ENCODE measurements at places on chromosomes 6 and 20. TPM values are rescaled to one million over a fixed set of nuclear protein-coding genes. Genes with fewer than 3 reads are reported as not detected.

DNA sequence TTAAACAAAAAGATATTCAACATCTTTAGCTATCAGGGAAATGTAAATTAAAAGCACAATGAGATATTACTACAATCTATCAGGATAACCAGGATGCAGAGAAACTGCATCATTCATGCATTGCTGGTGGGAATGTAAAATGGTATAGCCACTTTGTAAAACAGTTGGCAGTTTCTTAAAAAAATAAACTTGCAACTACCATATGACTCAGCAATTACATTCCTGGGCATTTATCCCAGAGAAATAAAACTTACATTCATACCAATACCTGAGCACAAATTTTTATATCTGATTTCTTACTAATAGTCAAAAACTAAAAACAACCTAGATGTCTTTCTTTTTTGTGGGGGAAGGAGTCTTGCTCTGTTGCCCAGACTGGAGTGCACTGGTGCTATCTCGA, 190.3 kb upstream of the TAB2 start:
- no peaks in the 10 kb centered on the region for H3K27me3 ChIP-seq
- no peak overlapping the region for H3K27ac ChIP-seq
- no peak for DNase-seq
- H3K4me1 ChIP-seq, result peaks cover 10% of the 10 kb centered on the region
- H3K4me3 ChIP-seq, result no peak overlapping the region

- H3K27ac ChIP-seq, result no peak overlapping the region
- no peaks in the 10 kb centered on the region for H3K36me3 ChIP-seq
Measured at GRCh38 chr6:137230547-137230946, 11.4 kb upstream of the IFNGR1 start.

Gene TFAP2C
- total RNA-seq, result 1.8 TPM

- H3K27me3 ChIP-seq, result no peaks in the 10 kb centered on the region
- no peak overlapping the region for H3K27ac ChIP-seq
- H3K4me3 ChIP-seq, result no peak overlapping the region
- no peaks in the 10 kb centered on the region for H3K4me1 ChIP-seq
Measured at GRCh38 chr6:13787137-13787536, 27.2 kb downstream of the MCUR1 start.

DNA sequence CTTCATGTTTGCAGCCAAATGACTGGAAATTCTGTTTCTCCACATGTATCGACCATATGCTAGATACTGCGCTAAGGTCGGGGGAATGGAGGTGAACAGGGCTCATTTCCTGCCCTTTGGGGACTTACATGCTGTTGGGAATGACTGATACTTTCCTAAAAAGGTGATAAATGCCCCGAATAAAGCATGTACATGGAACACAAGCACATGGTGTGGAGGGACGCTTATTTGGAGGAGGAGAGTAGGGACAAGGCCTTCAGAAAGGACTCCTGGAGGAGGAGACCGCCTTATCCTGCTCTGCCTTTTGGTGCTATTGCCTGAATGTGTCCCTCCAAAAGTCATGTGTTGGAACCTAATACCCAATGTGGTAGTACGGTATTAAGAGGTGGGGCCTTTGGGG, 344.5 kb downstream of the PRL start:
- no peak for DNase-seq
- H3K4me3 ChIP-seq, result no peak overlapping the region
- H3K36me3 ChIP-seq, result no peaks in the 10 kb centered on the region
- H3K27ac ChIP-seq, result peak overlapping the region; percentile 62
- H3K4me1 ChIP-seq, result no peaks in the 10 kb centered on the region
- no peaks in the 10 kb centered on the region for H3K27me3 ChIP-seq

Gene CYP24A1
- not detected for total RNA-seq

DNA sequence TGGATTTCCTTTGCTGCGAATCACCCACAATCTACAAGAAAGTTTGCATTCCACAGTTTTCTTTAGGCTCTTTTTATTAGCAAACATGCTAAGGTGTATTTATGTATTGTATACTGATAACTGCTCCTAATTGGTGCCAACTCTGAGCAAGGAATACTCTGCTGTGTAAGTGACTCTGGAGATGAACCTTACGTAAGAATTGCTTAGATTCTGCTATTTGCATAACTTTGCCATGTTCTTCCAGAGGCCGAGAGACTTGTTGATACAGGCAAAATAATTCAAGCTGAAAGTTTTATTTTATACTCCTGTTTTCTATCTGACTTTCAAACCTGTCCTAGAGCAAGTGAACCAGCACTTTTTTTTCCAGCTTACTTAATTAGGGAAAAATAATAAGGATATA, 461.3 kb downstream of the GJA1 start:
- H3K36me3 ChIP-seq, result no peaks in the 10 kb centered on the region
- H3K27me3 ChIP-seq, result no peaks in the 10 kb centered on the region
- no peaks in the 10 kb centered on the region for H3K4me1 ChIP-seq
- no peak for DNase-seq
- no peak overlapping the region for H3K4me3 ChIP-seq

DNA sequence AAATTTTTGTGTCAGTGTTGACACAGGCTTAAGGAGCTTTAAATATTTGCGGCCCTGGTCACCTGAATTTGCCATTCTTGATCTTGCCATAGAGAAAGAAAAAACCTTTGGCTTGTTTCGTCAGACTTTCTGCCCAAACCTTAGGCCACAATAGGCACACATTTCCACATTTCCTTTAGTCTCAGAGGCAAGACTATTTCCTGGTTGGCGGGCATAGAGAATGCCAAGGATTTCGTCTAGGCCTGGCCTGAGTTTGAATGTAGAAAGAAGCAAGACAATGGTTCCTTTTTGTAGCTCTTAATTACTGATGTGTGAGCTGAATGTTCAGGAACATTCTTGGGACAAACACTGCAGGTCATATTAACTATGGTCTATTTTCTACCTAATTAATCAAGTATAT, 108.1 kb downstream of the TRMT11 start:
- H3K36me3 ChIP-seq, result no peaks in the 10 kb centered on the region
- no peak for DNase-seq
- H3K27ac ChIP-seq, result peak overlapping the region; percentile 67
- no peaks in the 10 kb centered on the region for H3K4me1 ChIP-seq

- no peaks in the 10 kb centered on the region for H3K36me3 ChIP-seq
- no peak overlapping the region for H3K27ac ChIP-seq
- no peak overlapping the region for H3K4me3 ChIP-seq
- no peaks in the 10 kb centered on the region for H3K4me1 ChIP-seq
Measured at GRCh38 chr6:136517002-136517401, 33.2 kb downstream of the MAP7 start.

DNA sequence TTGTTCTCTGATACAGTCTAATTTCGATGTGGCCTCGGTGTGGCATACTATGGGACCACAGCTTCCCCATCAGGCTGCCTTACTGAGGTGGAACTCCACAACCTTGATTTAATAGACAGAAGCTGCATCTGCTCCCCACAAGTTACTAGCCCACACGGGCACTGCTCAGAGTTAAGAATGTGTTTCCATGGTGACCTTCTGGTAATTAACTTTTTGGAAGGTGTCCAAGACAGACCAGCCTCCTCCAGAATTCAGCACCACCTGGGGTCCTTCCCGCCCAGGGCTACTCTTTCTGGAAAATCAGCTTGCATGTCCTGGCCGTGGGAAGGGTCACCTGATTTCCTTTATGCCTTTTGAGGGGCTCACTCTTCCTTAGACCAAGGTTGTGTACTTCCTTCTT, 48.7 kb upstream of the CDH4 start:
- H3K27me3 ChIP-seq, result no peaks in the 10 kb centered on the region
- no peaks in the 10 kb centered on the region for H3K4me1 ChIP-seq
- DNase-seq, result no peak
- H3K27ac ChIP-seq, result no peak overlapping the region
- no peaks in the 10 kb centered on the region for H3K36me3 ChIP-seq

- no peak for DNase-seq
- H3K4me3 ChIP-seq, result no peak overlapping the region
Measured at GRCh38 chr6:134822920-134823709, 126.8 kb downstream of the ALDH8A1 start.

DNA sequence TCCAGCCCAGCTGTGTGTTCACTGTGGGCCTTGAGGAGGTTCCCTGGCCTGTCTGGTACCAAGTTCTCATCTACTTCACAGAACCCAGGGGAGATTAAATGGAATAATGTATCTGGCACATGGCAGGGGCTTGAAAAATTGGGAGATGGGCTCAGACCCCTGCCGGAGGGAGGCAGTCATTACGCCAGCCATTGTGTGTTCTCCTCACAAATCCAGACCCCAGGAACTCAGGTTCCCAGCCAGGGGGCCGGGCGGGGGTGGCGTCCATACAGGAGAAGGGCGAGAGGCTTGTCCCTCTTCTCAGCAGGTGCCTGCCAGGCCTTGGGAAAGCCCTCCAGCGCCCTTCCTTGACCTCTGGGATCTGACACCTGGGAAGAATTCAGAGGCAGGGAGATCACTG, 8.1 kb downstream of the NOL4L start:
- H3K4me1 ChIP-seq, result no peaks in the 10 kb centered on the region
- no peaks in the 10 kb centered on the region for H3K27me3 ChIP-seq
- no peak for DNase-seq

Gene TUBB1
- total RNA-seq, result not detected

DNA sequence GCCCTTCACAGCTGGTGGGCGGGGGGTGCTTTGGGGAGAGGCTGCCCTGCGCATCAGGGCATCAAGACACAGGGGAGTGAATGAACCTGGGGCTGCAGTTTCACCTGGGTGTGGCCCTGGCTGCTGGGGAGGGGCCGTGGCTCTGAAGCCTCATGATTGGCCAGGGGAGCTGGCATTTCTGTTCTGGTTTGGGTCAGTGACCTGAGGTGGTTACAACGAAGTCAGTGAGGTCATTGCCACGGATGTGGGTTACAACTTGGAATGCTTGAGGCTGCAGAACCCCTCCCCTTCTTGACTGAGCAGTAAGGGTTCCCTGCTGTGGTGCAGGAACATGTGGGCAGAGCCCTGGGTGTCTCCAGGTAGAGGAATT, 3.0 kb downstream of the TCEA2 start:
- H3K4me3 ChIP-seq, result no peak overlapping the region
- H3K27me3 ChIP-seq, result no peaks in the 10 kb centered on the region
- no peak overlapping the region for H3K27ac ChIP-seq
- no peaks in the 10 kb centered on the region for H3K36me3 ChIP-seq

DNA sequence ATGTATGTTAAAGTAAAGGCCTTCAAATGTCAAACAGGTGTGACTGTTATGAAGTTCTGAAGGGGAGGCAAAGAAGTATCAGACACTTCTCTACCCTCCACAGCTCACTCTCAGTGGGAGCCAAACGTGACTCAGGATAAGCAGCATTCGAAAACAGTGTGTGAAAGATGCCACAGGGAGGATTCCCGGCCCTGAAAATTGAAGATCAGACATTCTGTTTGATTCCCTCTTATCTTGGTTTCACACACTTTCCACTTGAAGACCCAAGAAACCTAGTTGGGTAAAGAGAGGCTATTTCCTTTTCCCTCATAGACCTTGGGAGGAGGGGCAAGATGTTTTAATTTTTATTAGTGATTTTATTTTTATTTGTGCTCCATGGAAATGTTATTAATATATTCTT, 164.2 kb upstream of the SUPT3H start:
- H3K4me3 ChIP-seq, result no peak overlapping the region
- DNase-seq, result no peak
- H3K36me3 ChIP-seq, result no peaks in the 10 kb centered on the region
- H3K27me3 ChIP-seq, result no peaks in the 10 kb centered on the region

DNA sequence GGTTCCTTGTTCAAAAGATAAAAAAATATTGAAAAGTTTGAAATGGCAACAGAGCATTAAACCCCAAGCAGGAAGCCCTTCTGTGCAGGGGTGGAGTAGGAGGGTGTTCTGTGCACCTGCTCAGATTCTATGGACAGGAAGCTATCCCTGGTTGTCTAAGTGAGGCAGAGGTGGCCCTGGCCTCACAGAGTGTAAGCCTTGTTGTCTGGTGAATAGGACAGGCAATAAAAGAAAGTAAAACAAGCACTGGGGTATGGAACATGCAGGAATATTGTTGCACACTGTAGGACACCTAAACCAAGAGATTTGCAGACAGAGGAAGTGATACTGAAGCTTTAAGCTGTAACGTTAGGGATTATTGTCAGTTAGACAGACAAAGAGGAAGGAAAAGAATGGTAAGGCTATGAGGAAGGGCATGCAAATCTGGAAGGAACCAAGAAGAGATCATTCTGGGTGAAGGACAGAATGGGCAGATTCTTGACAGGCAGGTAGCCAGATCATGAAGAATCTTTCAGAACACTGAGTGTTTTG, 66.8 kb downstream of the TBC1D7 start:
- no peaks in the 10 kb centered on the region for H3K27me3 ChIP-seq
- H3K36me3 ChIP-seq, result no peaks in the 10 kb centered on the region
- no peak overlapping the region for H3K27ac ChIP-seq
- no peak for DNase-seq
- no peaks in the 10 kb centered on the region for H3K4me1 ChIP-seq
- no peak overlapping the region for H3K4me3 ChIP-seq

DNA sequence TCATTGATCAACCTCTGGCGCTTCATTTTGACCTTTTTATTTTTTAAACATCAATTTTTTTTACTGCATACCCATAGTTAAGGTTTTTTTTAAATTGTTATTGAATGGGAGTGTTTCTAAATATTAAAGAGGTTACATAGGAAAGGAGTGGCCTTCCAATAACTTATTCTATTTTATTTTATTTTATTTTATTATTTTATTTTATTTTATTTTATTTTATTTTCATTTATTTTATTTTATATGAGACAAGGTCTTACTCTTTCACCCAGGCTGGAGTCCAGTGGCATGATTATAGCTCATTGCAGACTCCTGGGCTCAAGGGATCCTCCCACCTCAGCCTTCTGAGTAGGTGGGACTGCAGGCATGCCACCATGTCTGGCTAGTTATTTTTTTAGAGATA, 30.2 kb downstream of the DOP1A start:
- no peaks in the 10 kb centered on the region for H3K4me1 ChIP-seq
- no peak overlapping the region for H3K27ac ChIP-seq
- DNase-seq, result no peak
- H3K36me3 ChIP-seq, result no peaks in the 10 kb centered on the region

GRCh38 chr20:61055180-61056010, 196.7 kb upstream of the CDH4 start:
- no peaks in the 10 kb centered on the region for H3K4me1 ChIP-seq
- no peak overlapping the region for H3K4me3 ChIP-seq
- no peak overlapping the region for H3K27ac ChIP-seq
- no peaks in the 10 kb centered on the region for H3K36me3 ChIP-seq
- no peak for DNase-seq
- peaks cover 2% of the 10 kb centered on the region for H3K27me3 ChIP-seq

Gene ZNF831
- total RNA-seq, result 1.6 TPM

DNA sequence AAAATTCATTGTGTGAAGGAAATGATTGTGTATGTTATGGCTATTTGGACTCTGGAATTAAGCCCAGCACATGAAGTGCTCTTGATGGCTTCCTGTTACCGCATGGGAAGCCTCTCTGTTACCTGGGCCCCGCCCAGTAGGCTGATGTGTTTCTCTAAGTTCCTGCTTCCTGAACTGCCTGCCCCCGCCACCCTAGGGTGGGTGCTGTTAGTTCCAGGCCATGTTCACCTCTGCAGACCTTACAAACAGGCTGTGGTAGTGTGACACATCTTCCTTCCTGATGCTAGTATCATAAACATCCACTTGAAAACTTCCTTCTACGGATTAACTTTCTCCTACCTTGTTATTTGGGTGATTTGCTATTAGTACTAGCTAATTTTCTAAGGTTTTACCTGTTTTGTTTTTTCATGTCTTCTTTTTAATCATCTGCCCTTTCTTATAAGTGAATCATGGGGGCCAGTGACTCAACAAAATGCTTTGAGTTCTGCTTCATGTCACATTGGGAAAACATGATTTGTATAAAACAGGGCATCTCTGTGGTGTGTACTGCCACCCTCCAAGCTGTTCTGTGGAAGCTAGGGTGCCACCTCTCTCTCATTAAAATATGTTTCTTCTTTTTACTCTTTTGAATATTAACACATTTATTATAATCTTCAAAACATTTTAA, 40.6 kb downstream of the SH3BGRL2 start:
- H3K36me3 ChIP-seq, result peaks cover 3% of the 10 kb centered on the region
- no peaks in the 10 kb centered on the region for H3K4me1 ChIP-seq
- H3K27me3 ChIP-seq, result no peaks in the 10 kb centered on the region
- DNase-seq, result peak; percentile 52

Data from breast epithelium (tissue), 4 donors.